ENCODE measurements at places on chromosomes 3 and 15. TPM values are rescaled to one million over a fixed set of nuclear protein-coding genes. Genes with fewer than 3 reads are reported as not detected.
A peak's percentile ranks its signal among the peaks of the same experiment; 100 is the strongest.

The CACNA2D3 gene
- total RNA-seq = not detected

The WDR53 gene
- 14.3 TPM for total RNA-seq

The TMEM266 gene
- 0.16 TPM for total RNA-seq

The PPP4R2 gene
- total RNA-seq = 59.7 TPM

The GOLGA6D gene
- total RNA-seq = not detected

The AADACL2 gene
- total RNA-seq = not detected

The POLG gene
- 144 TPM for total RNA-seq

The SLC12A1 gene
- not detected for total RNA-seq

DNA sequence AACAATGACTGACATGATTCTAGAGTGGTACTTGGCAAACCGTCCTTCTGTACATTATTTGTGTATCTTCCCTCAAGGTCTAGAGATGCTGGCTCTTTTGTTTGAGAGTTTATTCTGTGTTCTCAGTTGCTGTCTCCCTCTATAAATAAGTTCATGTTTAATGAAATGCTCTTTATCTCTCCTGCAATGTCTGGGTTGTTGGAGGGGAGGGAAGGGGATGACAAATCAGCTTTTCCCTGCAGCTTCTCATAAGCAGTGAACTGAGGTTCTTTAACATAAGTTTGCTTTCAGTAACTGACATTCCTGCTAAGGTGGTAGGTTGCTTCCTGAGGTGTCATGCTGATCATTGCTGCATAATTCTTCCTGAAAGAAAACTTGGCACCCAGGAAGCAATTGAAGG, 21.8 kb downstream of the ITPR1 start:
- DNase-seq = no peak

GRCh38 chr3:126293370-126294082, 63.7 kb downstream of the KLF15 start:
- DNase-seq = no peak

GRCh38 chr15:67945951-67946700, 106.3 kb upstream of the RNU6-1 start:
- no peak for DNase-seq

DNA sequence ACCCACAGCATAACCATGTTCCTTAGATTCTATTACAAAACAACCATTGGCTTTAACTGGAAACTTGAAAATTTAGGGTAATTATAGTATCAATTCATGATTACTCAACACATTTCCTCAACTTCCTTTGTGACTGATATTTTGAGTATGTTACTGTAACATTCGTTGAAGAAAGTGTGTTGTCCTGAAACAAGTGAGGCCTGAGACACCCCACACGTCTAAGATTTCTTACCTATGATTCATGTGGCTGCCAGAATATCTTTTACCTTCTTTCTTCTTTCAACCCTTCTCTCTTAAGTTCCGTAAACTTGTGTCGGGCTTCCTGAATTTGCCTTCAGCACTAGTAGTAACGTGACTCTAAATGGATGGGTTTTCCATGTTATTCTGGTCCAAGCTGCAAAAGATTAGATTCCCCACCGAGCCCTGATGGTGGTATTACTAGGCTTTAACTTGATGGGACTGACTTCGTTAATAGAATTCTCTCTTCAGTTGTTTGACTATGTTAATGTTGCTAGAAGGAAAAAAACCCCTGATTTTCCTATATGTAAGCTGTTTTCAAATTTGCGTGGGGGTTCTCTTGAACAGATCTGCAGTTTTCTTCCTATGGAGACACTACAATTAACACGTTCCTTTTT, 296.0 kb upstream of the ICE2 start:
- DNase-seq = no peak

- no peak for DNase-seq
Observed at GRCh38 chr3:98171071-98171470, 4.6 kb downstream of the OR5H15 start.

- DNase-seq = no peak
Observed at GRCh38 chr15:40355976-40356585, 1.9 kb upstream of the DISP2 start.

- no peak for DNase-seq
Observed at GRCh38 chr15:29747837-29748417, 74.3 kb downstream of the TJP1 start.

DNA sequence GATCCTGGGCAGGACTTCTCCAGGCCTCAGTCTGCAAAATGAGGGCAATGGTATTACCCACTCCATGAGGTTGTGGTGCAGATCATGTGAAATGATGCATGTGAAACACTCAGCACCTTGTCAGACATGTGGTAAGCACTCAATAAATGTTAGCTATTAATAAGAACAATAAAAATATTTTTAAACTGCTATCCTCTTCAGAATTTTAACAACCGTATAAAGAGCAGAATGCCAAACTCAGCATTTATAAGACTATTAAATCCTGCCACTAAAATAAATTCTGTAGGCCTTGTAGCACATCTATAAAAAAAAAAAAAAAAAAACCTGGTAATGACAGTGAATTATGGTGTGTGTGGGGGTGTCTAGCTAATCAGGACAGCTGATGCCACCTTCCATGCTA, 213.9 kb upstream of the UMPS start:
- DNase-seq = no peak

GRCh38 chr3:143811602-143812001, 36.7 kb downstream of the SLC9A9 start:
- no peak for DNase-seq

DNA sequence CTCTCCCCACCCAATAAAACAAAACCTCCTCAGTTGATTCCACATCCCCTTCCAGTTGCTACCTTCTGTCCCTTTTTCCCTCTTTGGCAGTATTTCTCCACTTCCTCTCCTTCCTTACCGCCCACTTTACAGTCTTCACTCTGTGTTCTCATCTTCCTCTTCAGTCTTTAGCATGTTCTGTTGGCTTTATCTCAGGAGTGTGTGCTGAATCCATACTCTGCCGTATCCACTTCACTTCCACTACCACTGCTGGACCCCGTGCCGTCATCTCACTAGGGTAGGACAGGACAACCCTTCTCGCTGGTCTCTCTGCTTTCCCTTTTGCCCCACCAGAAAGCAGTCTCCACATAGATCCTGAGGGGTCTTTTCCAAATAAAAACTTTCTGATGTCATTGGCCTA, 74.3 kb downstream of the FNDC3B start:
- DNase-seq = no peak

GRCh38 chr3:73681198-73681597, 56.5 kb upstream of the PDZRN3 start:
- no peak for DNase-seq

GRCh38 chr3:107997671-107998070, 93.2 kb downstream of the CD47 start:
- no peak for DNase-seq

- DNase-seq = no peak
Observed at GRCh38 chr3:171116824-171117395, 90.4 kb upstream of the SLC2A2 start.

- no peak for DNase-seq
Observed at GRCh38 chr15:75051191-75051608, 27.8 kb downstream of the PPCDC start.

- no peak for DNase-seq
Observed at GRCh38 chr3:20480786-20481365, 294.9 kb upstream of the SGO1 start.

DNA sequence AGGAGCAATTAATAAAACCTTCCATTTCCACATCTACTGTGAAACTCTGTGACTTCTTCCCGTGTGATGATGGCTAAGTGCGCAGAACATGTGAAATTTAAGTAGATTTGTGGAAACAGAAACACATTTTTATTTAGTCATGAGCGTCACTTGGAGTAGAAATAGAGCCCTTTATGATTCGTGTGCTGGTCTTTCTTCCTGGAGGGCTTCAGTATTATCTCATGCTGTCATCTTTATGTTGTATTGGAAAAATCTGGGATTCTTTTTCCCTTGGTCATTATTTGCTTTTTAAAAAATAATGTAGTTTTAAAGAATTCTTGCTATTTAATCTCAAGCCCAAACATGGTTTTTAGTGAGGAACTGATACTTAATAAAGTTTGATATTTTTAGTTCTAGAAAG, 284.0 kb upstream of the CTDSPL start:
- DNase-seq = no peak

DNA sequence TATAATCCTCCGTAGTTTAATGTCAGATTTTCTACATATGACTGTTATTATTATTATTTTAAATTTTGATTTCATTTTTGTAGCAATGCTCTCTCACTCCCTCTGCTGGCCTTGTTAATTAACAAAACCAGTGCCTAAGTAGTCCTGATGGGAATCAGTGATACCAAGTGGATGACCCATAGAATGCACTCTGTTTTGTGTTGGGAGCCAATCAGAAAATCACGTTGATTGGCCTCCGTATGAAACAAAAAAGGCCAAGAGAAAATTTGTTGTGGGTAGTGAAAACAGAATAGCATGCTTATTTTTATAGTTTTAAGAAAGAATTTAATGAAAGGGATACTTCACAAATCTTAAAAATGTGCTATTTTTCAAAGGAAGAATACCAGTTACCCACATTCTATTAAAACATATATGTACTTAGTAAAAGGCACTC, 34.4 kb upstream of the MEIS2 start:
- DNase-seq = no peak

DNA sequence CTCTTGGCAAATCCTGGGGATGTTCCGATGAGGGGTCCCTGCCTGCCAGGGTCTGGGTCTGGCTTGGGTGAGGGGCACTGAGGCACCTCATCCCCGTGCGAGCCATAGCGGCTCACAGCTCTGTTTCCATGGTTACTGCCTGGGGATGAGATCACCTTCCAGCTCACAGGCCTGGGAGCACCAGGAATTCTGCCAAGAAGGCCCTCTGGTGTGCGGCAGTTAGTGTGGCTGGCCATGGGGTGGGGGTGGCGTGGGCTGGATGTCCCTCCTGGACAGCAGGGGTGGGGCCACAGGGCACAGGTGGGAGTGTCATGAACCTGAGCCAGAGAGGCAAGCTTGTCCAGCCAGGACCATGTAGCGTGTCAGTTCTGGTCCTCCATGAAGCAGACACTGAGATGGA, 22.1 kb upstream of the PRR23E start:
- DNase-seq = no peak

DNA sequence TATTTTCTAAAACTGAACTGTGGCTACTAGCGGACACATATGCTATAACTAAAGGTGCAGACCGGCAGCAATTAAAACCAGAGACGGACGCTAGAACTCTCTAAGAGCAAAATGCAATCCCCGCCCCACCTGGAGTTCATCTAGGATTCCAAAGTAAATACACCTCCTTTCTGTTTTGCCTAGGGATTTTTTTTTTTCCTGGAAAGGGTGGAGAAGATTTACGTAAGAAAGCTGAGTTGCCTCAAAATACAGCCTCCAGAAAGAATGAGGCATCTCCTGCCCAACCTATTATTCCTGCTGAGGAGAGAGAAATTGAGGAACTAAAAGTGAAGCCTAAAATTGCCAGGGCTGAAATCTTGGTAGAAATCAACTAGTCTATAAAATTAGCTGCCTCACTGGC, 150.2 kb downstream of the TP63 start:
- no peak for DNase-seq

- no peak for DNase-seq
Observed at GRCh38 chr3:19574268-19574667, 359.7 kb downstream of the EFHB start.

- no peak for DNase-seq
Observed at GRCh38 chr15:49946681-49947080, 172.4 kb downstream of the ATP8B4 start.

DNA sequence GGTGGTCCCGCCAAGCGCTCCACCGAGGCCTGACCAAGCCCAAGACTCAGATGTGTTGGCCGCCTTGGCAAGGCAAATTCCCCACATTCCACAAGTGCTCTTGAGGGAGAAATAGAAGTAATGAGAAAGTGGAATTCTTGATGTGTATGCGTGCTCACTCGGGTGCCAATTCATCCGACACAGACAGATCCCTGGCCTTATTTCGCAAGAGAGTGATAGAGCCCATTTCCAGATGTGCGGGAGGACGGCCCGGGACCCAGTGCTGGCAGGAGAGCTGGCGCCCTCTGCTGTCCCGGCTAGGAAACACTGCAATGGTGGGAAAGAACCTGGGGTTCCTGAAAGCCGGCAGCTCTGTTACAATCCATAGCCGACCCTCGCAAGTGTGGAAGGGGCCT, 76.0 kb downstream of the HMG20A start:
- peak; percentile 67 for DNase-seq
